Left renal pelvis (tissue), 4 donors: ENCODE measurements at places on chromosomes 11 and 22.

DNA sequence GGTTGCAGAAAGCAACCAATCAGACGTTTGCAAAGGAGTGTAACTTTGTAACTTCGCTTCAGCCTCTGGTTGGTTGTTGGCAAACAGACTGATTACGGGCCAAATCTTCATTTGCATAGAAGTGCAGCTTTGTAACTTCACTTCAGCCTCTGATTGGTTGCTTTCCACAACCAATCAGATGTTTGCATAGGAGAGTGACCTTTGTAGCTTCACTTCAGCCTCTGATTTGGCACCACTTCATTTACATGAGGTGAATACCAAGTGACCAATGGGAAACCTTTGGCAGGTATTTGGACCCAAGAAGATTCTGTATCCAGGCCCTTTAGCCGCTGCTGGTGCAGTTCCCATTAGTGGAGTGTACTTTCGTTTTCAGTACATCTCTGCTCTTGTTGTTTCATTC is 16.0 kb downstream of the USP47 start:
- DNase-seq, result no peak

GRCh38 chr22:42993651-42994275 is 21.2 kb downstream of the PACSIN2 start:
- no peak for DNase-seq

GRCh38 chr22:44217346-44217745 is 36.6 kb downstream of the PARVG start:
- DNase-seq, result no peak

GRCh38 chr11:61718046-61718531 is 34.3 kb upstream of the MYRF start:
- no peak for DNase-seq

DNA sequence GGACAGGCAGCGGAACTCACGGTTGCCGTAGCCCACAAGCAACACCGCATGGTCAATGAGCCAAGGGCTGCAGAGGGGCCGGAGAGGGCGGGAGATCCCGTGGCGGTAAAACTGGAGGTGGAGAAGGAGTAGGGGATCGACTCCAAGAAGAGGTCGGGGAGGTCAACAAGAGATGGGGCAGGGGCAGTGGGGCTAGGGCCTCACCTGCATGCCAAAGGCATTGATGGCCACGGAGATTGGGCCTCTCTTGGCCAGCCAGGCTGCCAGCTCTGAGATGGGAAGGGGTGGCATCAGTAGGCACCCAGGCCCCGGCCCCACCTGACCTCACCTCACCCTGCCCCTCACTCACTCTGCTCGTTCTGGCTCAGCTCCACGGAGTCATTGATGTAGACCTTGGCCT is 3.9 kb downstream of the CTSF start:
- no peak for DNase-seq

DNA sequence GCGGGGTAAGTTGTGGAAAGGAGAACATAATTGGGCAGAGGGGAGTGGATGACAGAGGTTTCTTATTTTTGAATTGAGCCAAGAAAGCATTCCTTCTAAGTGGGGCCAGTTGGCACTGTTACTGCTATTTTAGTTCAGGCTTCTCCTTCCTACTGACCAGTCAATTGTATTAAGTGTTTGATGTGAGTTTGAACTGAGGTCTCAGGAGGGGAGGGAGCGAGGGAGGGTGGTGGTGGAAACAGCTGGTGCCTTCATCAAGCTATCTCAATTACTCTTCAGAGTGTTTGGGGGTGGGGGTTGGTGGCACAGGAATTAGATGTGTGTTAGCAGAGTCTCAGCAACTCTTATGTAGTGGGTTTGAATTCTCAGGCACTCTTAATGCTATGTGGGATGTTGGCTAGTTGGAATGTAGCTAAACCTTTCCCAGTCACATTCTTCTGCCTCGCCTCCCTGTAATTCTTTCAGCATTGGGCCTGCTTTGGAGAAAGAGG is 14.5 kb downstream of the CTNND1 start:
- DNase-seq, result no peak

DNA sequence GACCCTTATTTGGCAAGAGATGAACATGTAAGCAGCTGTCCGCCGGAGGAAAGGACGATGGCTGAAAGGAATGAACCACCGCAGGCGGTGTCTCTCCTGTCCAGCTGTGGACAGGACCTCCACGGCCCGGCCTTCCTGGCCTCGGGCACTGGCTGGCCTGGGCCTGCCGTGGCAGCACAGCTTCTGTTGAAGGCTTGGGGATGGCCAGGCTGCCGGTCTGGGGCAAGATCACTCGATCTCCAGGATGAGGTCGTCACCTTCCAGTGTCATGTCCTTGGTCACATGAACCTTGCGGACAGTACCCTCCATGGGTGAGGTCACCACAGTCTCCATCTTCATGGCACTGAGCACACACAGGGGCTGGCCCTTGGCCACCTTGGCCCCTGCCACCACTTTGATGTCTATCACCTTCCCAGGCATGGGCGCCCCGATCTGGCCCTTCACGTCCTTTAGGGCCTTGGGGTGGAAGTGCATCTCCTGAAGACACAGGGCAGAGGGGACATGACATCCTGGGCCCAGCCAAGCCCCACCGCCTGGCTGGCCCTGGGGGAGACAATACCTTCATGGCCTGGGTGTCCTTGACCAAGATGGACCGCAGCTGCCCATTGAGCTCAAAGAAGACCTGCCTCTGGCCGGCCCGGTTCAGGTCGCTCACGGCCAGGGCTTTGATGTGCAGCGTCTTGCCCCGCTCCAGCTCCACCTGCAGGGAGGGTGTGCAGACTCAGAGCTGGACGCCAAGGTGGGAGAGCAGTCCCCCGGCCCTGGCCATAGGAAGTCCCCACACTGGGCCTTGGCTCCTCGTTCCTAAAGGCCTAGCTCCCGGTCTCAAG is 5.6 kb downstream of the RCE1 start:
- DNase-seq, result no peak

- DNase-seq, result no peak
Measured at GRCh38 chr11:119380160-119380826, 1.2 kb downstream of the USP2 start.

DNA sequence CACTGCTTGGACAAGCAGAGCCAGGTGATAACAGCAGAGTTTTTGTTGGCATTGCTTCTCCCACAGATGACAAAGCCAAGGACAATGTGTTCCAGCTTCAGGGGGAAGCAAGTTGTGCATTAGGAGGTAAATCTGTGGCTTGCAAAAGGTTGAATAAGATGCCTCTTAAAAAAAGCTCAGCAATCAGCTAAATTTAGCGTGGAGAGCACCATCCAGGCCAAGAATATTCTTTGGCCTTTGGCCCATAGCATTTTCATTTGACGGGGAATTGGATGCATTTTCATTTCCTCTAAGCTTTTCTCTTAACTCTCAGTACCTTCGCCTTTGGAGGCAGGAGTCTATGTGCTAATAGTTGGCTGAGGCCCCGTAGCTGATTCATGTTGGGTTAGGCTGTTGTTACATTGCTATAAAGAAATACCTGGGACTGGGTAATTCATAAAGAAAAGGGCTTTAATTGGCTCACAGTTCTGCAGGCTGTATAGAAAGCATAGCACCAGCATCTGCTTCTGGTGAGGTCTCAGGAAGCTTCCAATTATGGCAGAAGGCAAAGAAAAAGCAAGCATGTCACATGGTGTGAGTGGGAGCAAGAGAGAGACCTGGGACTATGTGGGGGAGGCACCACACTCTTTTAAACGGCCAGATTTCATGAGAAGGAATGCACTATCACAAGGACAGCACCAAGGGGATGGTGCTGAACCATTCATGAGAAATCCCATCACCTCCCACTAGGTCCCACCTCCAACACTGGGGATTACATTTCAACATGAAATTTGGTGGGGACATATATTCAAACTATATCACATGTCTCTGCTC is 350.1 kb upstream of the C11orf87 start:
- no peak for DNase-seq
